COR-L47 (cell line): ENCODE measurements at places on chromosomes 1 and 21.

- DNase-seq: no peak
These were observed 1.4 kb downstream of the RIPK4 start for GRCh38 chr21:41765420-41765821.

DNA sequence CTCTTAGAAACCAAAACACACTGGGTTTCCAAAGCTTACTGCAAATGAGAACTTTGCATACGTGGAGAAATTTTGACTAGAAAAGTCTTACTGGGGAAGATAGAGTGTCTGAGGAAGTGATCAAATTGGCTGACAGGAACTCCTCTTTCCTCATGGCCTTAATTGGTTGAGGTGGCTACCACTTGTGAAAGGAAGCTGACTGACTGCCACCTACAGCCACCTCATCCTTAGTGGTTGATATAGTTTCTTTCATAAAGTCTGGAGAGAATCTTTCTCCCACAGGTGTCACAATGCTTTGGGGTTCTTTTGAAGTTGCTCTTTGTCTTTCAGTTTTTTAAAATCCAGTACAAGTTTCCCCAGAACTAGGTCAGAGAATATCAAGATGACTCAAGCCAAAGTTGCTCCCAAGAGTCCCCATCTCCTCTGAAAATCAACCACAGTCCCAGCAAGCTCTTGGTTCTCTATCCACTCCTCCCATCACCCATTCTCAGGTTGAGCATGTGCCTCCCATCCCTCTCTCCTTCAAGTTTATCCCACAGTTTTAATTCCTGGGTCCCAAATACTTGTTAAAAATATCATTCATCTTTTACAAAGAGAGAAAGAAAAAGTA, 43.3 kb downstream of the GPR88 start:
- DNase-seq: no peak

GRCh38 chr1:30120245-30121000, 603.0 kb downstream of the MATN1 start:
- no peak for DNase-seq

DNA sequence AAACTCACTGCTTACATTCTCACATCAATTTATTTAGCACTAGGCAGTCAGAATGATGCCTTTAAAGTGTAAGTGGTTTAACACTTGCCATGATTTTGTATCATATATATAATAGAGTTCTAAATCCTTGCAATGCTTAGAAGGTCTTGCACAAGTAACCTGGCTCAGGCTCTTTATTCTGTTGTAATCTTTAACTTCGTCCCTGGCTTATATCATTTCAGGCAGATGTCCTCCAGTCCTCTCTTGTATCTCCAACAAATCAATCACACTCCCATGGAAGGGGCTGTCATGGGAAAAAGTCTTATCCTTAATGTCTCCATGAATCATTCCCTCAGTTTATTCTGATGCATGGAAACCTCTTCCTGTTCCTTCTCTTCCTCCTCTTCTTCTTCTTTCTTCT, 841.6 kb upstream of the B3GALT2 start:
- no peak for DNase-seq

DNA sequence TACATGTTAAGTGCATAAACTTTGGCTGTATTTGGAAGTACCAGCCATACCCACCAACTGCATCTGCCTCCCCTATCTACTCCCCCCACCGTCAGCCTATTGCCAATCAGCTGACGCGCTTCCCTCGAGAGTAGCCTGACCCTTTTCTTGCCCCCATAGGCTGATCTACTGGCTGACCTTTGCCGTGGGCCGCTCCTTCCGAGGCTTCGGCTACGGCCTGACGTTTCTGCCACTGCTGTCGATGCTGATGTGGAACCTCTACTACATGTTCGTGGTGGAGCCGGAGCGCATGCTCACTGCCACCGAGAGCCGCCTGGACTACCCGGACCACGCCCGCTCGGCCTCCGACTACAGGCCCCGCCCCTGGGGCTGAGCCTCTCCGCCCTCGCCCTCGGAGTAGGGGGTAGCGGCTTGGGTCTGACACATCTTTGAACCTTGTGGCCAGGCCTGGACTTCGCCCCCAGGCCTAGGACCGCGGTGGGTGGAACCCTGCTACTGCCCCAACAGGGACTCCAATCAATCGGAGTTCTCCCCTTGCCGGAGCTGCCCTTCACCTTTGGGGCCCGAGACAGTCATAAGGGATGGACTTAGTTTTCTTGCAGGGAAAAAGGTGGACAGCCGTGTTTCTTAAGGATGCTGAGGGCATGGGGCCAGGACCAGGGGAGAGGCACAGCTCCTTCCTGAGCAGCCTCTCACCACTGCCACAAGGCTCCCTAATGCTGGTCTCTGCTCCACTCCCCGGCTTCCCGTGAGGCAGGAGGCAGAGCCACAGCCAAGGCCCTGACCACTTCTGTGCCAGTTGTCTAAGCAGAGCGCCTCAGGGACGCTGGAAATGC, 4.0 kb downstream of the GLMP start:
- no peak for DNase-seq

- no peak for DNase-seq
These were observed 11.5 kb downstream of the RAP1GAP start for GRCh38 chr1:21657456-21658190.

DNA sequence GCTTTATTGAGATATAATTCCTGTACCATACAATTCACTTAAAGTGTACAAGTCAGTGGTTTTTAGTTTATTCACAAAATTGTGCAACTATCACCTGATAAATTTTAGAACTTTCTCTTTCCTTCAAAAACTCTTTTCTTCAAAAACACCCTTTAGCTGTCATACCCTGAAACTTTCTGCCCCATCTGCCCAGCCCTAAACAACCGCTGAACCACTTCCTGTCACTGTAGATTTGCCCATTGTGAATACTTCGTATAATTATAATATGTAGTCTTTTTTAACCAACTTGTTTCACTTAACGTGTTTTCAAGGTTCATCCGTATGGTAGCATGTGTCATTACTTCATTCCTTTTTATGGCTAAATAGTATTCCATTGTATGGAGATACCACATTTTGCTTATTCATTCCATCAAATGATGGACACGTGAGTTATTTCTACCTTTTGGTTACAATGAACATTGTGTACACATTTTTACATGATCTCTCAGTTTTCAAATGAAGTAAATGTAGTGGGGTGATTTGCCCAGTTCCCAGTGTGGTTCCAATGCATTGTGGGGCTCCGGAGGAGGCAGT, 37.9 kb downstream of the WNT4 start:
- DNase-seq: no peak

DNA sequence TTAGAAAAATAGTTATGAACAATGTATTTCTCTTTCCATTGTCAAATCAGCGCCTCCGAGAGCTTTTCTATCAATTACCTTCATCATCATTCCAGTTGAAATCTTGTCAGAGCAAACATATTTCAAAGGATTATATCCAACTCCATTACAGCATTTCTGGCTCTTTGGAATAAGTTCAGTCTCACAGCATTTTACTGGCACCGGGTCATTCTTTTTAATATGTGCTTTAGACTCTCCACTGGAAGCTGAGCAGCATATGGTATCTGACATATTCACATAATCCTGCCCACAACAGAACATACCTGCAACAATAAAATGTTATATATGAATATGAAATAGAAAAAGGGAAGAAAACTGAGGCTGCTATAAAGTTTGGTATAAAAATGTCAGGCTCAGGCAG, 222.9 kb downstream of the KCTD3 start:
- DNase-seq: no peak

- no peak for DNase-seq
These were observed 3.4 kb downstream of the KRTAP10-11 start for GRCh38 chr21:44649521-44650100.

DNA sequence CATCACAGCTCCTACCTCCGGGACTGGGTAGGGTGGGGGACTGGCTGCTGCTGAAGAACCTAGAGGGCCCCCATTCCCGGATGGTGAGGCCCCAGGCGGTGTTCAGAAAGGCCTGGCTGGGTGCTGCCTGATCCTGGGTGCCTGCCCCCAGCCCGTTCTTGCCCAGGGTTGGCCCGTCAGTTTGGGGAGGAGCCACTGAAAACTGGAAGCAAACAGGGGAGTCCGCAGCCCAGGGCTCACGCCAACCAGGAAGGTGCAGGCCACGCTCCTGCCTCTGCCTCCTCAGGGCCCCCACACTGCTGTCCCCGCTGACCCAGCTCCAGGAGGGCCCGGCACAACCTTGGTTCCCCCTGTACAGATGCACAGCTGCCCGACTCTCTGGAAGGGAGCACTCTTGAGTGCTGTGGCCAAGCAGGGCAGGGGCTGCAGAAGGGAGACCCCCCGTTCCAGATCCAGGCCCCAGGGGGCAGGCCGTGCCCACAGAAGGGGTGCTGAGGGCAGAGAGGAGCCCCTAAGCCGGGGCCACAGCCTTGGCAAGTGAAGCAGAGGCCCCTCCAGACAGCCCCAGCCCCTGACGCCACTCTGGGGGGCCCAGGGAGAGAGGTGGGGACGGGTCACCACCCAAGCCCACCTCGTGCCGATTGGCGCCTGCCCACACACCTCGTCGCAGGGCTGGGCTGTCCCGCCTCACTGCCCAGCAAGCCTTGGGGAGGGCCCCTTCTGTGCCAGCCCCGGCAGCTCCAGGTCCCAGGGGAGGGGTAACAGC, 5.5 kb downstream of the C1QTNF12 start:
- DNase-seq: no peak

DNA sequence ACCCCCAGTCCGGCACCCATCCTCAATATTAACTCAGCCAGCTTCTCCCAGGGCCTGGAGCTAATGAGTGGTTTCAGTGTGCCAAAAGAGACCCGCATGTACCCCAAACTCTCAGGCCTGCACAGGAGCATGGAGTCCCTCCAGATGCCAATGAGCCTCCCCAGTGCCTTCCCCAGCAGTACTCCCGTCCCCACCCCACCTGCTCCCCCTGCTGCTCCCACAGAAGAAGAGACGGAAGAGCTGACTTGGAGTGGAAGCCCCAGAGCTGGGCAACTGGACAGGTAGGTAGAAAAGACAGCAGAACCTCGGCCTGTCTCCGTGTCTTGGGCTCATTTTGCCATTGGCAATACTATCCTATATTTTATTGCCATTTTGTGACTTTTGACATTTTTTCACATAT, 45.4 kb upstream of the IPO9 start:
- no peak for DNase-seq

DNA sequence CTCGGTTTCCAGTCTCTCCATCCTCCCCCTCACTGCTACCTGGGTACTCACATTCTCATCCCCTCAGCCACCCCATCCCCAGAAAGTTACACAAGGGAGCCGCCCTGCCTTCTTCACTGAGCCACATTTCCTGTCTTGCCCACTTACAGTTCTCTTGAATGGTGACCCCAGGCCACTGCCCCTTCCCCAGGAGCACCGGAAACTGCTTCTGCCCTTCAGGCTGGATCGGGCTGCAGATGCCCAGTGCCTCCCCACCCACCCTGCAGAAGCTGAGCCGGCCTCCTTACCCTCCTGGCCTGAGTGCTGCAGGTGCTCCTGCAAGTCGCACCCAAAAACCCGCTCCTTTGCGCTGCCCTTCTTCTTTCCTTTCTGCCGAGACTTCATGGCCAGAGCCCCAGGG, 450 bp downstream of the ARHGAP30 start:
- DNase-seq: no peak
